ENCODE measurements at places on chromosomes 11 and 22.

GRCh38 chr11:30585892-30586250 lies 282 bp downstream of the MPPED2 start:
- DNase-seq = no peak

GRCh38 chr11:83054001-83054400 lies 17.7 kb downstream of the RAB30 start:
- DNase-seq = peak; percentile 13

DNA sequence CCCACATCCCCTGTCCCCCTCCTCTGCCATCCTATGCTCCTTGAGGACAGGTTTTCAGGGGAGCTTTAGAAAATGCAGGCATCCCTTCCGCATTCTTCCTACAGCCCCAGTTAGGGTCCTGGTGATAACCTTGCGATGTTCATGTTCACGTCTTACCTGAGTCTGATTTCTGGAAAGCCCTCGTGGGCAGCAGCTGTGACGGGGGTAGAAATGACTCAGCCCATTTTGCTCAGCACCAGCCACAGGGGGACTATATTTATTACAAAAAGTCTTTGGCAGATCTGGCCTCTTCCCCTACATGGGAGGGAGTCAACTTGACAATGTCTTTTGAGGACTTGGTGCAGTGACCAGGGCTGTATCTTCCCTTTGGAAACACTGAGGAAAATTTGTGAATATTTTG lies 12.3 kb downstream of the PKNOX2 start:
- no peak for DNase-seq

GRCh38 chr11:96524475-96524874 lies 134.7 kb downstream of the JRKL start:
- DNase-seq = no peak

- no peak for DNase-seq
These were observed 1.0 kb downstream of the CUL5 start for GRCh38 chr11:108009497-108010370.

DNA sequence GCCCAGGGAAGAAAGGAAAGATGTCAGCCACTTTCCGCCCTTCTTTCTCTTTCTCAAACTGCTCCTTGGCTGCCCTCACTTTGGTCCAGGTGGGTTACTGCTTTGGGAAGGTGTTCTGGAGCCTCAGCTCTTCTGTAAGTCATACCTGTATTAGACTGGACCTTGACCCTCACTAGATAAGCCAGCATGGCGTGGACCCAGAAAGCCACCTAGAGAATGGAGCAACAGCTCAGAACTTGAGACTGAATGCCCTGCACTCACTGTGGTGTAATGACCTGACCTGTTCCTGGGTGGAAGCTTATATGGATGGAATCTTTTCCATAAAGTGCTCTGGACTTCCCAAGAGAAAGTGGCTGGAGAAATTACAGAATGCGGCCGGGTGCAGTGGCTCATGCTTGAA lies 15.6 kb downstream of the ACP2 start:
- no peak for DNase-seq

- DNase-seq = no peak
These were observed 2.5 kb upstream of the RASGRP2 start for GRCh38 chr11:64746486-64746885.

GRCh38 chr11:16448123-16448717 lies 91.9 kb upstream of the SOX6 start:
- no peak for DNase-seq

DNA sequence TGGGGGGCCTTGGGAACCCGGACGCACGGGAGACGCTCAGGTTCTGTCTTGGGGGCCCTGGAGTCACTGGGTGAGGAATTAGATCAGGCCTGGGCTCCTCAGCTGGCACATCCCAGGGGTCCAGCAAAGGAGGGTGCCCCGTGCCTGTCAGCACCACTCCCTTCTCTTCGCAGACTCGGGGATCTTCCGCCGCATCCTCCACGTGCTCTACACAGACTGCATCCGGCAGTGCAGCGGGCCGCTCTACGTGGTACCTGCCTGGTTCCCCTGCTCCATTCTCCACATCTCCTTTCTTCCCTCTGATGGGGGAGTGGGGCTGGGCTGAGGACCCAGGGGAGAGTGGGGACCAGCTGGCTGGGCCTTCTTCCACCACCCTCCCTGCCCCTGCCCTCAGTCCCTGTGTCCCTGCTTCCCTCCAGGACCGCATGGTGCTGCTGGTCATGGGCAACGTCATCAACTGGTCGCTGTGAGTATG lies 6.7 kb upstream of the TAGLN start:
- no peak for DNase-seq

GRCh38 chr11:124179310-124179709 lies 3.8 kb upstream of the OR10D3 start:
- no peak for DNase-seq

GRCh38 chr11:67731583-67731982 lies 57.2 kb upstream of the ALDH3B2 start:
- no peak for DNase-seq

DNA sequence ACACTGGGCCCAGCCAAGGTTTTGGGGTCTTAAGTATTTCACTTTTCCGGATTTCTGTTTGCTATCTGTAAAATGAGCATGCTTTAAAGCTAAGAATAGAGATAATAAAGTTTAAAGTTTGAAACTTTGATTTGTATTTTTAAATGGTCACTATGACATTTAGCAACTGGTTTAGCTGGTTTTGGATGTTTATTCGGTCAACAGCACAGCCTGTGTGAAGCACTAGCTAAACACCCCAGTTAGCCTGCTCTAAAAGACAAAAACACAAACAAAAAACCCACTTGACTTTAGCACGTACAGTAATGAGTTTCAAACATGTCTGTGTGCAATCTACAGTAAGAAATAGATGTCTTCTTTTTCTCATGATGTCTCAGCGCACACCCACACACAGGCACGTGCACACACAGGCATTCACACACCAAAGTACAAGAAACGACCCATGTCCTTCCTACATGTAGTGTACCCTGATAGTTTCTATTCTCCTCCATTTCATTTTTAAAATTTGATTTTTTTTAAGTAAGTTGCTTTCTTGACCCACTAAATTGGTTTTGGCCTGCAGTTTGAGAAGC lies 29.4 kb downstream of the SLC1A2 start:
- no peak for DNase-seq

- DNase-seq = no peak
These were observed 45.6 kb downstream of the IGSF9B start for GRCh38 chr11:133911171-133911570.

DNA sequence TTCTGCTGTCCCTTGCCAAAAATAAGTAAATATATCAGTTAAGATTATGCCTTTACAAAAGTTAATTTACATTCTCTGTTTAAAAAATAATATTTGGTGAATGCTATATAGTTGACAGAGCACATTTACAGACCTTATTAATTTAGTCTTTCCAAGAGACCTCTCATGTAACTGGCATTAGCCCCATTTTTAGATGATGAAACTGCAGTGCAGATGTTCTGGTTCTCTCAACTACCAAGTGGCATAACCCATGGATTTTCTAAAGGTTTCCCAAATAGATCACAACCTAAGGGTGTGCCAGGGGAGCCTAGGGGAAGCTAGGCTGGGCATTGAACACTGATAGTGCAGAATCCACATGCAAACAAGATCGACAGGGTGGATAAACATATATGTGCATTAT lies 88.5 kb downstream of the RNF169 start:
- DNase-seq = no peak

DNA sequence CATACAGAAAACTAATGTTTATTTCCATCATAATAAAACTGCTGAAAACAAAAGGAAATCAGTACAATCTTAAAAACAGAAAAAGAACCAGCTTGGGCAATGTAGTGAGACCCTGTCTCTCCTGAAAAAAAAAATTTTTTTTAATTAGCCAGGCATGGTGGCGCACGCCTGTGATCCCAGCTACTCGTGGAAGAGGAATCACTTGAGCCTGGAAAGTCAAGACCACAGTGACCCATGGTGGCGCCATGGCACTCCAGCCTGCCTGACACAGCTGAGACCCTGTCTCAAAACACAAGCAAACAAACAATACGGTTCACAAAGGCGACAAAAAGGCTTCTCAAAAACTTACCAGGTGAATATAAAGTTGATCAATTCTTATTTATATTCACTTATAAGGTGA lies 289.7 kb downstream of the BRD1 start:
- no peak for DNase-seq

- no peak for DNase-seq
These were observed 82.4 kb downstream of the MED15 start for GRCh38 chr22:20589614-20590476.

DNA sequence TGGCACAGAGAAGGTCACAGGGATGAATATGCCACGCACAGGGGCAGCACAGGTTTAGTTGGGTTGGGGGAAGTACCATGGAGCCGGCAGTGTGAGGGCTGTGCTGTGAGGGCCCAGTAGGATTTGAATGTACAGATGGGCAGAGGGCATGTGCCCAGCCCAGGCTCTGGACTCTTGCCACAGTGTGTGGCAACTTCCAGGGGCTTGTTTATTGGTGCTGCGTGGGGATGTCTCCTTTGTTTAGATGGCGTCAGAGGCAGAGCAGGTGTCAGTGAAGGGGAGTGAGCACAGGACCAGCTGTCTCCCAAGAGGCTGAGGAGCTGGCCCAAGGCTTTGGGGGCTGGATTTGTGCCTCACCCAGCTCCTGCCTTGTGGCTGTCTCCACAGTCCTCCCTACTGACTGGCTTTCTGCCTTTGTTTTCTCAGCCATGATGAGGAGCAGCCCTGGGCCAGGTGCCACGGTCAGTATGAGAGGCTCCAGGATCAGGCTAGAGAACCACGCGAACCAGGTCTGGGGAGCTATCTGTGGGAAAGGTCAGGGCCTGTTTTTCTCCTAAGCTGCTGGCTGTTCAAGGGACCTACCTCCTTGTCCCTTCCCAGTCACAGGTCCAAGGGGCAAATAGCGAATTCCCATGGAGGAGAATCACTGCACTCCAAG lies 21.9 kb downstream of the SUN2 start:
- no peak for DNase-seq

DNA sequence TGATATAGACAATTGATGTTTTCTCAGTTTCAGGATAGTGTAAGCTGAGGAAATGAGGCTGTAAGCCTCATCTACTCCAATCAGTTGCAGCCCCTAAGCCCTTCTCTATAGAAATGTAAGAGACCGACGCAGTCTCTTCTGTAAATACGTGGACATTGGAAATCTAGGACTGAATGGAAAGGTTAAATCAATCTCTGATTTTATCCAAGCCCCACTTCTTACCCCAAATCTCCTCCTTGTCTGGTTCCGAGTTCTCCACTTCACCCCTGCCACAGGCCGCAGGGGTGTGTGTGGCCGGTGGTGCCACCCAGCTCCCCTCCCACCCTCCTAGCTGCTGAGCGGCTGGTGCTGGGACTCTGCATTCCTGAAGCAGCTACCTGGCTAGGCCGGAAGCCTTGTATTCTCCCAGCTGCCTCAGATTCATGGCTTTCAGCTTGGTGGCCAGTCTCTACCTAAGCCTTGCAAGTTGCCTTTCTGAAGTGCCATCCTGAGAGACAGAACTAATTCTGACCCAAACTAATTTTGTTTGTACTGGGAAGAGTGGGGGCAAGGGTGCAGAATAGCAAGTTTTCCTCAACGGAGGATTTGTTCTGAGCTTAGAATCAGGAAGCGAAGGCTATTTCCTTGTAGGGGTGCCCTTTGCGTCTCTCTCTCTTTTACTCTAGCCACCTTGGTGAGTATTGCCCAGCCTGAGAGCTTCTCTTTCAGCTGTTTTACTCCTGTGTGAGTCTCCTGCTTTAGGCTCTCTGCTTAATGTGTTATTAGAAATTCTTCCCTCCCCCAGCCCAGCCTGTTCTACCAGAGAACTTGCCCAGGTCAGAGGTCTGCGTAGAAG lies 749 bp downstream of the VWA5A start:
- no peak for DNase-seq

DNA sequence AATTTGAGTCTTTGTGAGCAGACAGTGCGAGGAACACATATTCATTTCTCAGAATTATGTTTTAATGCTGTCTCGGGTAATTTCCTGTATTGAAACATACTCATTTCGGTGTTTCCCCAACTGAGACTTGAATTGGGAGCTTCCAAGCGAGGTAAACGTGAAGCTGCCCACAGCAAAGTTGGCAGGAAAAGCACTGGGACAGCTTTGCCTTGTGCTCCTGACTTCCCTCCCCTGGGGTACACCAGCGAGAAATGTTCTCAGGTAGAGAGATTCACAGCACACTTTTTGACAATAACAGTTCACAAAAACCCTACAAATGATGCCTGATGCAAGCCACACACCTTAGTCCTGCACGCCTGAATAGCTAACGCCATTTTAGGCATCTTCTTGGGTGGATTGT lies 3.1 kb downstream of the HTR3B start:
- no peak for DNase-seq

- no peak for DNase-seq
These were observed 302.7 kb downstream of the ETS1 start for GRCh38 chr11:128284634-128285033.

DNA sequence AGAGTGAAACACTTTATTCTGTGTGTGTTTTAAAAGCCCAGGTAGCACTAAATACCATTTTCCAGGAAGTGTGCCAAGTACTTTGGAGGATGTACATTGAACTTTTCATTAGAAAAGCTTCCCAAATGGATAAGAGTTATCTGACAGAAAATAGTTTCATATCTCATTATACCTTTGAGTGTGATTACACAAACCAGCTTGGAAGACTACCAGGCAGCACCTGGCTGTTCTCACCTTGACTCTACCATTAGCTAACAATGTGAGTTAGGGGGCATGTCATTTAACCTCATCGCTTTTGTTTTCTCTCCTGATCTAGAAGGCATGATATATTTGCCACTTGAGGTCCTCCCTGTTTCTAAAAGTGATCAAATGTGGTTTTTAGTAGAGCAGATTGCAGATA lies 50.2 kb downstream of the GRM5 start:
- DNase-seq = no peak
